ENCODE measurements at places on chromosomes 6 and 20.

DNA sequence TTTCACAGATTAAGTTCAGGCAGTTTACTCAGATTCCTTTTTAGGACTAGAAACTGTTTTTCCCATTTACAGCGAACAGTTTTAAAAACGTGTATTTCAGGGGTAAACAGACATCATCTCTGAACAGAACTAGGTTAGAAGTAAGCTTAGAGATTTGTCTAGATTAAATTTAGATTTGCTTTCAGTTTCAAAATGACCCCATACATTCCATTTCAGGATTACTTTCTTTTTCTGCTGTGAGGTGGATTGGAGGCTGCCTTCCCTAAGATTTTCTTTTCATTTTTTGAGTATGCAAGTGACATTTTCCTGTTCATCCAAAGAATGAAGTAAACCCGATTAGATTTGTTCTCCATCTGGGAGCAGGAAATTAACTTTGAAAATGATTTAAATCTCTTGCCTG, 747.2 kb downstream of the KHDRBS2 start:
- no peak overlapping the region for H3K27ac ChIP-seq
- no peaks in the 10 kb centered on the region for H3K36me3 ChIP-seq
- no peak overlapping the region for H3K4me3 ChIP-seq
- no peaks in the 10 kb centered on the region for H3K27me3 ChIP-seq
- H3K4me1 ChIP-seq, result no peaks in the 10 kb centered on the region
- no peak for DNase-seq

- H3K27ac ChIP-seq, result no peak overlapping the region
- peaks cover 19% of the 10 kb centered on the region for H3K4me1 ChIP-seq
- H3K4me3 ChIP-seq, result no peak overlapping the region
- no peak for DNase-seq
- no peaks in the 10 kb centered on the region for H3K36me3 ChIP-seq
Observed at GRCh38 chr6:156650896-156651390, 126.2 kb upstream of the ARID1B start.

DNA sequence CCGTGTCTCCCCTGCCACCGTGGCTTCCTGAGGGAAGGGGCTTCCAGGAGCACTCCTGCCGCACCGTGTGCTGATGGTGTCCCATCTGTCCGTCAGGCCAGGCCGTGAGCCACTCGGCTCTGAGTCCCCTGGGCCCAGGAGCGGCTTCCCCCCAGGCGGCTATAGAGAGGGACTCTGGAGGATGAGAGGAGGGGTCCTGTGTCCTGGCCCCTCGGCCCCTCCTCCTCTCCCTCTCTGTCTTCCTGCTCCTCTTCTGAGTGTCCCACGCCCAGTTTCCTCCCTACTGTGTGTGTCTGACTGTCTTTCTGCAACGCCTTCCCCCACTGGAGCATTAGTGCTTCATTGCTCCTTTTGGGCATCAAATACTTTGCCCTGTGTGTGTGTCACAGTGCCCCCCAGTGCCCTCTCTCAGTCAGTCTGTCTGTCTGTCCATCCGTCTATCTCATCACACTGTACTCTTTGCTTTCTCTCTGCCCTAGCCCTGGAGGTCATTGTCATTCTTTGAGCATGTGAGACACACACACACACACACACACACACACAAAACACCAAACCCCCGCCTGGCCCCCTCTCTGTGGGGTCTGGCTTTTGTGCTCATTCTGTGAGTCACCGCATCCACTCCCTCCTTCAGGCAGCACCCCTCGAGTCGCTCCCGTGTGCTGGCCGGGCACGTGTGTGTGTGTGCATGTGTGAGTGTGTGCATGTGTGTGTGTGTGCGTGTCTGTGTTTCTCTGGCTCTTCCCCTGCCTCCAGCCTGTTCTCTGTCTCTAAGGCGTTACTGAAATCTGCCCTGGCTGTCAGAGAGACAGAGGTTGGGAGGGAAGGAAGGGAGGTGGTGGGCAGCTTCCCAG, 71.9 kb downstream of the SRC start:
- no peak overlapping the region for H3K27ac ChIP-seq
- no peak for DNase-seq
- no peak overlapping the region for H3K4me3 ChIP-seq
- peaks cover 19% of the 10 kb centered on the region for H3K36me3 ChIP-seq

DNA sequence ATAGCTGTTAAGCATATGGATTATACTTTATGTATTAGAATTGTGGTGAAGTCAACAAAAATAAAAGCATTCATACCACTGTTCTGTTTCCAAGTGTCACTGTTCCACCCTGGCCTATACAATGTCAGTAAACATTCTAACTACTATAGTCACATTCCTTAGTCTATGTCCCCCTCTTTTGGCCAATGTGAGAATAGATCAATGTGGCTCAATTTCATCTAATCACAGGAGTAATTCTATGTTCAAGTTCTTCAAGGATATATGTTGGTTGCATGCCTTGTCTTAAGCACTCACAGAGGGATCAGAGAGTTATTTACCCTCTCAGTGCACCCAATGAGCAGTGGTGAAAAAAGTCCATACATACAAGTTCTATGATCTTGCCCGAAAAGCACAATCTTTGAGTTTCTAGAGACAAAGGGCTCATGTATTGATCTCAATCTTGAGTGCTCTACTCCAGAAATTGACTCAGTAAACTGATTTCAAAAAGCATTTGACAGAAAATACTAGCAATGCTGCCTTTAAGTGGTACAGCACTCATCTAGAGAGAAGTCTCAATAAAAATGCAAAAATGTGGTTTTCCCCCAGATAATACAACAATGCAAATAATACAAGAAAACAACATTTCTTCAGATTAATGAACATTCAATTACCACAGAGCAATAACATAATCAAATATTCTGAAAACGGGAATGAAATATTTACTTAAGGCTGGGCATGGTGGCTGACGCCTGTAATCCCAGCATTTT, 16.5 kb downstream of the SMLR1 start:
- DNase-seq, result no peak
- H3K27me3 ChIP-seq, result no peaks in the 10 kb centered on the region
- H3K27ac ChIP-seq, result no peak overlapping the region
- peaks cover 3% of the 10 kb centered on the region for H3K36me3 ChIP-seq
- peaks cover 7% of the 10 kb centered on the region for H3K4me1 ChIP-seq

- peaks cover 2% of the 10 kb centered on the region for H3K4me1 ChIP-seq
- H3K4me3 ChIP-seq, result peak overlapping the region; percentile 69
- no peaks in the 10 kb centered on the region for H3K36me3 ChIP-seq
- H3K27me3 ChIP-seq, result peaks cover 48% of the 10 kb centered on the region
Observed at GRCh38 chr20:62219101-62219991, 732 bp downstream of the HRH3 start.

GRCh38 chr6:87917886-87918285, 129.8 kb upstream of the SPACA1 start:
- H3K36me3 ChIP-seq, result no peaks in the 10 kb centered on the region
- peaks cover 18% of the 10 kb centered on the region for H3K4me1 ChIP-seq
- no peak for DNase-seq
- no peak overlapping the region for H3K4me3 ChIP-seq

- H3K36me3 ChIP-seq, result no peaks in the 10 kb centered on the region
- H3K27me3 ChIP-seq, result no peaks in the 10 kb centered on the region
- DNase-seq, result no peak
- H3K4me3 ChIP-seq, result no peak overlapping the region
Observed at GRCh38 chr6:90237350-90237990, 59.2 kb downstream of the BACH2 start.
